ENCODE measurements at places on chromosomes 6 and 20. TPM values are rescaled to one million over a fixed set of nuclear protein-coding genes. Genes with fewer than 3 reads are reported as not detected.

SLC26A8 gene
- not detected for total RNA-seq

HCK gene
- total RNA-seq, result not detected

GABRR1 gene
- total RNA-seq, result not detected

ETV7 gene
- total RNA-seq, result 0.51 TPM

NDUFAF4 gene
- total RNA-seq, result 59.8 TPM

PLA2G7 gene
- not detected for total RNA-seq

- no peaks in the 10 kb centered on the region for H3K27me3 ChIP-seq
- peaks cover 24% of the 10 kb centered on the region for H3K4me1 ChIP-seq
- no peak overlapping the region for H3K27ac ChIP-seq
- peaks cover 58% of the 10 kb centered on the region for H3K36me3 ChIP-seq
Observed at GRCh38 chr20:18166241-18166881, 28.7 kb downstream of the KAT14 start.

DNA sequence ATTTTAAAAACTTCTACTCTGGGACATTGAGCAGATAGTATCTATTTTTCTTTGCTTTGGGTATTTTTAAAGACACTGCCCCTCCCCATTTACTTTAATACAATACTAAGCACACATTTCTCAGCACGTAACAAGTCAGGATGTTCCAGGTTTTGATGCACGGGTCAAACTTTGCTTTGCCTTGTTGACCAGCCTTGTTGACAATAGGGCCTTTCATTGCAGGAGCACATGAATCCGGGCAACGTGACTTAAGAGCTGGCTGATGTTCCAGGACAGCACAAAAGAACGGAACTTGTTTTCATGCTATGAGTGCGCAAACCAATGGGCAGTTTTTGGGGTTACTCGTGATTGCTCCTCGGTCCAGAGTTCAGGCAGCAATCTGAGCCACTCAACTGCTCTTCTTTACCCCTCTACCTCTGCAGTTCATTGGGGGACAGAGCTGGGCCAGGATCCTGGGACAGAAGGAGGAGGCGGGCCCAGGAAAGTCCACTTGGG lies 78.6 kb upstream of the SLC22A16 start:
- peaks cover 7% of the 10 kb centered on the region for H3K4me1 ChIP-seq
- no peak overlapping the region for H3K27ac ChIP-seq
- H3K27me3 ChIP-seq, result peaks cover 2% of the 10 kb centered on the region
- H3K4me3 ChIP-seq, result no peak overlapping the region
- H3K36me3 ChIP-seq, result no peaks in the 10 kb centered on the region

GRCh38 chr6:37024656-37025337 lies 19.3 kb downstream of the FGD2 start:
- peaks cover 57% of the 10 kb centered on the region for H3K4me1 ChIP-seq
- no peaks in the 10 kb centered on the region for H3K27me3 ChIP-seq
- no peak for DNase-seq
- peak overlapping the region; percentile 65 for H3K27ac ChIP-seq
- no peak overlapping the region for H3K4me3 ChIP-seq

DNA sequence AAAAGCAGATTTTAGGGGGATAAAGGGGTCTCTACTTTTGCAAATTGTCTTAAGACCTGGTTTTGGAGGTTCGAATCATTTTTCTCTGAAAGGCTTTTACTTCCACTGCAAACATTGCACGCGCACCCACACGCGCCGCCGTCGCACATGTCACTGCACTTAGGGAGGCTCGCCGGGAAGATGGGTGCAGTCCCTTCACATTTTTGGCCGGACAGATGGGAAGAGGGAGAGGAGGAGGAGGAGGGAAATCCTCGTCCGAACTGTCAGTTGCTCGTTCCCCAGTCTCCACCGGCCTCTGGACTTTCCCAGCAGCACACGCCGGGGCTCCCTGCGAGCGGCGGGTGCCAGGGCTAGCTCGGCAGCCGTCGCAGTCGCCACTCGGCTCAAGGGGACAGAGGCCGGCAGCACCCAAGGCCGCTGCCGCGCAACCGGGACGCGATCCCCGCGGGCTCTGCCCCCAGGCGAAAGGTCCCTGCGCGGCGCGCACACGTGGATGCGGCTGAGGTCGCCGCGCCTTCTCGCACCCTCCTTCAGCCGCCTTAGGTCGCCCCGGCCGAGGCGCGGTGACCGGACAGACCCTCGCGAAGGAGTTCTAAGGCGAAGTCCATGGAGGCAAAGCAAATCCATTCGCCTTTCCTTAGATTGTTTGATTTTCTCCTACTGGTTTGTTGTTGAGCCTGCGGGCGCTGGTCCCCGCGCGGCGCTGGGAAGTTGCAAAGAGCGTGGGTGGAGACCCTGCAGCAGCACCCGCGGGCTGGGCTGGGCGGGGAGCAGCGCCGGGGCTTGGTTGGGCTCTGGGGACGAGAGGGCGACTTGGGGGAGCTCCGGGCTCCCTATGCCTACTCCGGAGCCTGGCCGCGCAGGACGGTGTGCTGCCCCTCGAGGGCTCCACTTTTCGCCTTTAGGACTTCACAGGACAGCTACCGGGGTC lies 1.2 kb downstream of the MYB start:
- H3K4me1 ChIP-seq, result peaks cover 40% of the 10 kb centered on the region
- peak; percentile 35 for DNase-seq
- peak overlapping the region; percentile 97 for H3K4me3 ChIP-seq

DNA sequence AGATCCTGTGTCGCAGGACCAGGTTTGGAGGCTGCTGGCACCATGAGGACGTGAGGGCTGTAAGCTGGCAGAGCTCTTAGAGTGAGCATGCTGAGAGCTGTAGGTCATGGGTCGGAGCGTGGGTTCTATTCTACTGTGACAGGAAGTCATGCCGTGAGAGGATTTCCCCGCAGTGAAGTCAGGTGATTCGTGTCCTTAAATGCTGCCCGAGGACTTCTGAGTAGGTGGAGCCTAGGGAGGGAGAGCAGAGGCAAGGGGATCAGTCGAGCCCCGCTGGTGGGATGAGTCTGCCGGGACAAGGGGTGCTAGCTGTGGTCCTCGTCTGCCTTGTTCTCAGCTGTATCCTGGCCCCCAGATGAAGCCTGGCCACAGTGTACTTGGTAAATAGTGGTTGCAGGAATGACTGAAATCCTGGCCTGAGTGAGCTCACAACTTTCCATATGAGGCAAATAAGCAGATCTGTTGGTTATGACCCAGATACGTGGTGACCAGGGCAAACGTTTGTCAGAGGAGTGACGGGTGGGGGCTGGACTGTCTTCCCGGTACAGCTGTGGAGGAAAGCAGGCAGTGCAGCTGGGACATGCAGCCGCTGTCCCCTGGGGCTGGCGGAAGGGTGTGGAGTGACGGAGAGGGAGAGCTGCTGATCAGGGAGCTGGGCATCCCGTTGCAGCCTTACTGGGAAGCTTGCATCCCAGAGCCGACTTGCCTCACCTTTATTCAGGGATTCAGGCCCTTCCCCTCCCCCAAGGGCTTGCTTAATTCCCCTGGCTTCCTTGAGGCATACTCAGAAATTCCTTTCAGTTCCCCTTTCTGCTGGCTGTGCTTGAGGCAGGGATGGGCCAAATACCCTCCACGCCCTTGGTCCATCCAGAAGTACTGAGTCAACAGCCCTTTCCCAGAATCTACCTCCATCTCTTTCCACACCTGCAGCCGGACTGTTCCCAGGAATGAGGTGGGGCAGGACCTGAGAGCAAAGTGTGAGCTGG lies 250.9 kb upstream of the RREB1 start:
- no peaks in the 10 kb centered on the region for H3K27me3 ChIP-seq
- no peaks in the 10 kb centered on the region for H3K36me3 ChIP-seq
- H3K4me1 ChIP-seq, result peaks cover 41% of the 10 kb centered on the region

DNA sequence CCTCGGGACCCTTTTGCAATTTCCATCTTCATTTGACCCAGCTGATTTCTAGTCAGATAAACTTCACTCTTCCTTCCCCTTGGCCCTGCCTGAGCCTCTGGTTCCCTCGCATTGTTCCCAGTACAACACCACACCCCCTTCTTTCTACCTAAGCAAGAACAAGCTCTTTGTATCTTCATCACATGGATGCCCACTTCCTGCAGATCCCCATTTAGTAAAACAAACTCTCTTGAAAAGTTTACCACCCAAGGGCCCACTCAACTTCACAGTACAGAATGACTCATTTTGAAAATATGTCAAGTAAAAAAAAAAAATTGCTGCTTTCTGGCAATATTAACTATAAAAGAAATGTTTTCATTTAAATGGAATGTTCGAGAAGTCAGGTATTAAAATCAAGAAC lies 5.2 kb downstream of the FAXC start:
- peaks cover 54% of the 10 kb centered on the region for H3K27me3 ChIP-seq
- no peak overlapping the region for H3K27ac ChIP-seq
- peaks cover 11% of the 10 kb centered on the region for H3K4me1 ChIP-seq
- DNase-seq, result no peak
- H3K4me3 ChIP-seq, result no peak overlapping the region
- H3K36me3 ChIP-seq, result no peaks in the 10 kb centered on the region

GRCh38 chr20:62287759-62288534 lies 14.8 kb upstream of the ADRM1 start:
- H3K27ac ChIP-seq, result no peak overlapping the region
- DNase-seq, result no peak
- no peak overlapping the region for H3K4me3 ChIP-seq
- no peaks in the 10 kb centered on the region for H3K27me3 ChIP-seq

DNA sequence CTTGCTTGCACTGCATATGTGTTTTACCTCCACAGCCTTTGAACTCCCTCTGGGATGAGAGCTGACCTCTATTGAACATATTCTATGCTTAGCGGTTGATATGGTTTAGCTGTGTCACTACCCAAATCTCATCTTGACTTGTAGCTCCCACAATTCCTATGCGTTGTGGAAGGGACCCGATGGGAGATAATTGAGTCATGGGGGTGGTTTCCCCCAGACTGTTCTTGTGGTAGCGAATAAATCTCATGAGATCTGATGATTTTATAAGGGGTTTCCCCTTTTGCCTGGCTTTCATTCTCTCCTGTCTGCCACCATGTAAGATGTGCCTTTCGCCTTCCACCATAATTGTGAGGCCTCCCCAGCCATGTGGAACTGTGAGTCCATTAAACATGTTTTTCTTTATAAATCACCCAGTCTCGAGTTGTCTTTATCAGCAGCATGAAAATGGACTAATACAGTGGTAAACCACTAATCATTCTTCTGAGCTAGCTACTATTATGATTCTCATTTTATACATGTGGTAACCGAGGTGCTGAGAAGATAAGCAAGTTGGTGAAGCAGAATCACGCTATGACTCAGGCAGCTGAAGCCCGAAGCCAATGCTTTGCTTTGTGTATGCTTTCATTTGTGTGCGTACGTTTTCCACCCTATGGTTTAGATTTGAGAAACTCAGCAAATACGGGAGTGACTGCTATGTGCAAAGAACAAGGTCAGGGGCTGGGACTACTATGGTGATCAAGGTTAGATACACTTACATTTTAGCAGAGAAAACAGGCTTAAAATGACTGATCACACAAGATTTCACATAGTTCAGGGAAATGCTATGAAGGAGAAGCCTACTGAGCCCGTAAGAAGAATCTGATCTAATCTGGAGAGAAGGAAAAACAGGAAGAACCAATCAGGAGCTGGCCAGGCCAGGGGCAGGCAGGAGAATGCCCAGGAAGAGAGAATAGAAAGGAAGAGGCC lies 363.5 kb downstream of the ESR1 start:
- H3K27ac ChIP-seq, result peak overlapping the region; percentile 93
- peaks cover 51% of the 10 kb centered on the region for H3K36me3 ChIP-seq
- H3K4me1 ChIP-seq, result peaks cover 27% of the 10 kb centered on the region

DNA sequence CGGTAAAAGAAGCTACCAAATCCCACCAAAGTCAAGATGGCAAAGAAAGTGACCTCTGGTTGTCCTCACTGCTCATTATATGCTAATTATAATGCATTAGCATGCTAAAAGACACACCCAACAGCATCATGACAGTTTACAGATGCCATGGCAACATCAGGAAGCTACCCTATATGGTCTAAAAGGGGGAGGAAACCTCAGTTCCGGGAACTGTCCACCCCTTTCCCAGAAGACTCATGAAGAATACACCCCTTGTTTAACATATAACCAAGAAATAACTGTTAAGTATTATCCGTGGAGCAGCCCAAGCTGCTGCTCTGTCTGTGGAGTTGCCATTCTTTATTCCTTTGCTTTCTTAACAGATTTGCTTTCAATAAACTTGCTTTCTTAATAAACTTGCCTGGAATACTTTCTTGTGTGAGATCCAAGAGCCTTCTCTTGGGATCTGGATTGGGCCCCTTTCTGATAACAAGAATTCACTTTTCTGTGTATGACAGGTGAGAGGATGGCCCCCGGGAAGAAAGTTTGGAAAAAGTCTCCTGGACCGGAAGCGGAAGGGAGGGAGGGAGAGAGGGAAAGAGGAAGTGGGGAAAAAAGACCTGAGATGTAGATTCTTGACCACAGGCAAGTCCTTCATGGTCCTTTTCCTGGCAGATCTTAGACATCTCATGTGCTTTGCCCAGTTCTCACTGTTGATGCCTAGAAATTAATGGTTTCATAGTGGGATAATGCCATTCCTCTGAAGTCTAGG lies 146.7 kb upstream of the ID4 start:
- H3K4me1 ChIP-seq, result no peaks in the 10 kb centered on the region
- no peak for DNase-seq
- H3K36me3 ChIP-seq, result no peaks in the 10 kb centered on the region
- no peak overlapping the region for H3K27ac ChIP-seq
- H3K4me3 ChIP-seq, result no peak overlapping the region

DNA sequence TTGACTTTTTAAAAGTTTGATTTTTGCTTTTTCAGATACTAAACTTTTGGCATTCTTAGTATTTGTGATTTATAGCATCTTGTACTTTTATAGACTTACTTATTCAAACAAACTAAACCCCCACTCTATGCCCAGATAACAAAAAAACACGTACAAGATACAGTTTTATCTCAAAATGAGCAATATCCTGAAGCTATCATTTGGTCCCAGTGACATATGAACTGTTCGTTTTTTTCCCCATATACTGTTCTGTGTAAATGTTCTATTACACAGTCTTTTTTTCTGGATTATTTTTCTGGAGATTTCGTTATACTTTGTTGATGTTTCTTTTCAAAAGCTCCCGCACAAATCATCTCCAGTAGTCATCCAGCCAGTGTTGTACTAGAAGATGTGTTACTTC lies 27.3 kb upstream of the SERINC3 start:
- H3K36me3 ChIP-seq, result no peaks in the 10 kb centered on the region
- peaks cover 8% of the 10 kb centered on the region for H3K27me3 ChIP-seq
- no peak for DNase-seq
- no peak overlapping the region for H3K4me3 ChIP-seq
- H3K27ac ChIP-seq, result no peak overlapping the region

GRCh38 chr6:129270450-129270849 lies 387.5 kb downstream of the LAMA2 start:
- no peak overlapping the region for H3K27ac ChIP-seq
- no peaks in the 10 kb centered on the region for H3K27me3 ChIP-seq
- H3K4me1 ChIP-seq, result no peaks in the 10 kb centered on the region
- H3K36me3 ChIP-seq, result no peaks in the 10 kb centered on the region

GRCh38 chr6:12395898-12396297 lies 105.7 kb downstream of the EDN1 start:
- no peaks in the 10 kb centered on the region for H3K4me1 ChIP-seq
- H3K36me3 ChIP-seq, result no peaks in the 10 kb centered on the region
- H3K4me3 ChIP-seq, result no peak overlapping the region
- H3K27me3 ChIP-seq, result peaks cover 8% of the 10 kb centered on the region

GRCh38 chr6:13710552-13711323 lies 897 bp downstream of the RANBP9 start:
- peak overlapping the region; percentile 93 for H3K4me3 ChIP-seq
- peak overlapping the region; percentile 89 for H3K27ac ChIP-seq
- no peaks in the 10 kb centered on the region for H3K27me3 ChIP-seq
- peaks cover 56% of the 10 kb centered on the region for H3K4me1 ChIP-seq
- H3K36me3 ChIP-seq, result peaks cover 25% of the 10 kb centered on the region

- H3K27me3 ChIP-seq, result no peaks in the 10 kb centered on the region
- H3K4me3 ChIP-seq, result no peak overlapping the region
- DNase-seq, result no peak
- H3K36me3 ChIP-seq, result peaks cover 10% of the 10 kb centered on the region
Observed at GRCh38 chr20:37711001-37711400, 17.2 kb downstream of the CTNNBL1 start.

- DNase-seq, result no peak
- H3K36me3 ChIP-seq, result no peaks in the 10 kb centered on the region
- H3K4me1 ChIP-seq, result no peaks in the 10 kb centered on the region
- peaks cover 11% of the 10 kb centered on the region for H3K27me3 ChIP-seq
Observed at GRCh38 chr6:89555031-89555430, 83.5 kb downstream of the LYRM2 start.
